ENCODE measurements at places on chromosomes 5 and 9.

- no peak for DNase-seq
Observed at GRCh38 chr9:93594041-93594756, 17.8 kb downstream of the PHF2 start.

GRCh38 chr5:33281431-33281843 is 159.3 kb upstream of the TARS1 start:
- DNase-seq = no peak

- DNase-seq = no peak
Observed at GRCh38 chr5:171705036-171705435, 80.6 kb upstream of the SMIM23 start.

DNA sequence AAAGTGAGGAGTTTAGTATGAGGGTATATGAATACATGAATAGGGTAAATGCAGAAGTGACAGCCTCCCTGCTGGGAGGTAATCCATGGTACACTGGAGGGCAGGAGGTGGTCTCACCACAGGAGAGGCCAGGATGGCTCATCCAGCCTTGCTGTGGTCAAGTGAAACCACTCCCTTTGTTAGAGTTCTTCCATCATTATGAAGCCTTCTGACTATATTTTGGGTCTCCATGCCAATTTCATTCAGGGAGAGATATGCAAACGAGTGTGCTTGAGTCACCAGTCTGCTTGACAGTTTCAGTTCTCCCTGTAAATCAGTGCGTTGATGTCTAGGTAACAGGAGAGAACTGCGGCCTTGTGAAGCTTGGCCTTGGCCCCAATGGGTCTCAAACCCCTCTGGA is 16.4 kb downstream of the PPP3R2 start:
- DNase-seq = no peak

GRCh38 chr5:156411-157072 is 34.8 kb upstream of the LRRC14B start:
- DNase-seq = no peak

DNA sequence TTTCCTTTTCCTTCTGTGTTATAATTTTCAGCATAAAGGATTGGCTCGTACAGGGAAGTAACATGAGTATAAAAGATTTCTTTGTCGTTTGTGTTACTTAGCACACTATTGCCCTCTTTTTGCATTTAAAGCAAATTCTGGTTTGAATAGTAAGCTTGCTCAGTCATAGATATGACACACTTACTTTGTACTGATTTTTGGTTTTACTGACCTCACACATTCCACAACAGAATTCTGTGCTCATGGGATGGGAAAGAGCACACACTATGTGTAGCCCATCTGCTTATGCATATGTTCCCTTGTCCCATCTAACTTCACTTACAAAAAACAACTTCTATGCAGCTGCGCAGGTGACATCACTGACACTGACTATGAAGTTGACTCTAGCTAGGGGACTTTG is 111.9 kb upstream of the MTAP start:
- no peak for DNase-seq

GRCh38 chr5:154901276-154901675 is 36.7 kb downstream of the GEMIN5 start:
- DNase-seq = no peak

- DNase-seq = no peak
Observed at GRCh38 chr9:13358128-13358527, 78.6 kb upstream of the MPDZ start.

DNA sequence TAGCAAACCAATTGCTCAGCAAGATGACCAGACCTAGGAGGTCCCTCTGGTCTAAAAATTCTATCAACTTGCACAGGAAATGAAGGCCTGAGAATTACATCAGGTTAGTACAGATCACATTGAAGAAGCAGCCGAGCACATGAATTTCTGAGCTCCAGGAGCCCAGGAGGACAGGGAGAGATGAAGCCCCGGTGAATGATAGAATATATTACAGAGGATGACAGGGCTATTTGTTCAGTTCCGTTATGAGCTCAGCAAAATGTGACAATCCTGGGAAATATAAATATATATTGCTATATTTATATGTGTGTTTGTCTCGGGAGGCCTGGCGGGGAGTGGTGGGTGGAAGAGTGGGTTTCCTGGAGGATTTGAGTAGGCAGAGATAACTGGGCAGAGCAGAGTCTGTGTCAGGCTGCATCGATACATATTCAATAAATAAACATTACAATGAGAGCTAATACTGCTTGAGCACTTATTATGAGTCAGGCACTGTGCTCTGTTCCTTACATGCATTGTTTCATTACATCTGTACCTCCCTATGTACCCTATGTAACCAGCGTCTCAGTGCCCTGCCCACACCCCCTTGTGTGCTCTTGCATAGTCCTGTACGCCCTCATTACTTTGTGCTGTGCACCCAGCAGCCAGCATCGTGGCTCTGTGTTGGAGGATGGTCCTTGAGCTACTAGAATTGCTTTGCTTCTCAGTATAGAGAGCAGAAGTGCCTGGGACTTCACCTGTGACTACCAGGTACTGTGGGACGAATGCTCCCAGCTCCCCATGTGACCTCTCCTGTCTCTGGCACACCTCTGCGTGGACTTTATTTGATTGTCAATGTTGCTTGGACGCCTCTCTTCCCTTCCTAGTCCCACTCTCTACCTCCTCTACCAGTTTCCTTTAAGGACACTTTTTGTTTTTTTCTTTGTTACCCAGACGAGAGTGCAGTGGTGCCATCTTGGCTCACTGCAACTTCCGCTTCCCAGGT is 58.1 kb upstream of the KLF9 start:
- no peak for DNase-seq

- no peak for DNase-seq
Observed at GRCh38 chr9:136728548-136729123, 14.1 kb downstream of the LCN10 start.

DNA sequence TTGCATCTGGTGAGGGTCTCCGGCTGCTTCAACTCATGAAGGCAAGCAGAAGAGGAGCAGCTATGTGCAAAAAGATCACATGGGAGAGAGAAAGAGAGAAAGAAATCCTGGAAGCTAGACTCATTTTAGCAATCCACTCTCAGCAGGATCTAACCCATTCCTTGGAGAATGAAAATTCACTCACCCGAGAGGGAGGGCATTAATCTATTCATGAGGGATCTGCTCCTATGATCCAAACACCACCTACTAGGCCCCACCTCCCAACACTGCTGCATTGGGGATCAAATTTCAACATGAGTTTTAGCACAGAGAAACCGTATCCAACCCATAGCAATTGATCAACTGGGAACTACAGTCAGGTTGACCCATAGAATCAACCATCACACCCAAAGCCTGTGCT is 98.1 kb upstream of the SV2C start:
- DNase-seq = no peak

DNA sequence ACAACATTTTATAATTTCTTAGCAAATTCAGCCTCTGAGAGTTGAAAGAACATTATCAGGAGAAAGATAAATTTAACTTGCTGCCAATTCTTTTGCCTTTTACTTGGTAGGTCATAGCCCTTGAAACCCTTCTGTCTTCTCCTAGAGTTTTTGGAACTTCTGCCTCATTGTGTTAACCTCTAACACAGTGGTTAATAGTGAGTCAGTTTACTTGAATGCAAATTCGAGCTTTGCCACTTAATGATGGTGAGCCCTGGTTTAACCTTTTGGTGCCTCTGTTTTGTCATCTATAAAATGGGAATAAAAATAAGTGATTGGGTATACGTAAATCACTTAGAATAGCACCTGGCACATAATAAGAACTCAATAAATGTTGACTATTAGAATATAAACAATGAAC is 1.8 kb upstream of the INIP start:
- no peak for DNase-seq

DNA sequence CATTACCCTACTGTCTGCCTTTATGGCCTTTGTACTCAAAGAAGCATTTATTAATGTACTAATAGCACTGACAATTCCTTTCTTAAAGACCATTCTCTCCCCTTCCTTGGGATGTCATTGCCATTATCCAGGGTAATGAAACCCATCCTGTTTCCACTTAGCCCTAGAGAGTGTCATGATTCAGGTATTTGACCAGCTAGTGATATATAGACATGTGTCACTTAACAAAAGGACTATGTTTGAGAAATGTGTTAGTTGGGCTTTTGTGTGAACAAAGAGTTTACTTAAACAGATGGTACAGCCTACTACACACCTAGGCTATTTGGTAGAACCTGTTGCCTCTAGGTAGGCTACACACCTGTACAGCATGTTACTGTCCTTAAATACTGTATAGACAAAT is 2.0 kb downstream of the ATP6V0E1 start:
- peak; percentile 10 for DNase-seq

DNA sequence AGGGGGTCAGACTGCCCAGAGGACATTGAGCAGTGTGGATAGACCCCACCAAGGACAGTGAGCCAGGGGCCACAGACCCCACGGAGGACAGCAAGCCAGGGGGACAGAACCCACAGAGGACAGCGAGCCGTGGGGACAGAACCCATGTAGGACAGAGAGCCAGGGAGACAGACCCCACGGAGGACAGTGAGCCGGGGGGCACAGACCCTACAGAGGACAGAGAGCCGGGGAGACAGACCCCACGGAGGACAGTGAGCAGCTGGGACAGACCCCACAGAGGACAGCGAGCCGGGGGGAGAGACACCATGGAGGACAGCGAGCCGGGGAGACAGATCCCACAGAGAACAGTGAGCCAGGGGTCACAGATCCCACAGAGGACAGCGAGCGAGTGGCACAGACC is 3.4 kb upstream of the ZDHHC11 start:
- no peak for DNase-seq

GRCh38 chr5:146428658-146429057 is 18.5 kb upstream of the TCERG1 start:
- no peak for DNase-seq
